ENCODE measurements at places on chromosomes 7 and 10. TPM values are rescaled to one million over a fixed set of nuclear protein-coding genes. Genes with fewer than 3 reads are reported as not detected.

DNA sequence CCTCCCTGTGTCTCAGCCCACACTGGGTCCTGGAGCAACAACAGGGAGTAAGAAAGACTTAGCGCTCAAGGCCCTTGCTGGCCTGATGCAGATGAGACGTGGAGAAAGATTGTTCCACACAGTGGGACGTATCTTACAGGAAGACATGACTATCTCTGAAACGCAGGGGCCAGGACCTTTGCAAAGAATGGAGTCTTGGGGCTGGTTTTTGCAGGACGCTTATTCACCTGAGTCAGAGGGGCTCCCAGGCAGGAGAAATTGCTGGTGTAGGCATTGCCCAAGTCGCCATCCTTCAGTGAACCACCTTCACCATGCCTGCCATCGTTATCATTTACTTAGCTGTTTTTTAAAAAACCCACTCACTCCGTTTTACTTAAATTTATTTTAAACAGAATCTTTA lies 11.8 kb upstream of the GDF10 start:
- DNase-seq: no peak

DNA sequence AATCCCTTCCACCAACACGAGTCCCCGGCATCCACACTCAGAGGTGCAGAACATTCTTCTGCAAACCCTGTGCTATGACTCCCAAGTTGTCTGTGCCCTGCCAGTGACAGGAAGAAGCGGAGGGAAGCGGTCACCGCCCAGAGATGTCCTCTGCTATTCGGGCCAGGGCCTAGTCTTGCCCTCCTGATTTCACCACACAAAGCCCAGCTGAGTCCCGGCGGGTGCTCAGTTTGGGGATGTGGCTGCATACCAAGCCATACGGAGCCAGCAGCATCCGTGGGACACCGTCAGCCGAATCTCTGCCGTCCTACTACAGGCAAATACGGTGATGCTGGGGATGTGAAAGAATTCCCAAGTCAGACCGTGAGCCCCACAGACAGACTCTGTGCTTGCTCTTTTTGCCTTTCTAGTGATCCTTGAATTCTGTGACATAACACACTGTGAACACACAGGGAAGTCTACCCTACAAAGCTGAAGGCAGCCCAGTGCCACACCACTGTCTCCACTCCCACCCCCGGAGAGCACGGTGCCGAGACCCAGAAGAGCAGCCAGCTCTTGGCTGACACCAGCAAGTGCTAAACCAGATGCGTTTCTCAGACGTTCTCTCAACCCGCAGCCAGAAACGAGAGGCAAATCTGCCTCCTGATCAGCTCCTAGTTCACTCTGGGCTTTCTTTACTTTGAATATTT lies 2.0 kb downstream of the STK32C start:
- DNase-seq: no peak

DNA sequence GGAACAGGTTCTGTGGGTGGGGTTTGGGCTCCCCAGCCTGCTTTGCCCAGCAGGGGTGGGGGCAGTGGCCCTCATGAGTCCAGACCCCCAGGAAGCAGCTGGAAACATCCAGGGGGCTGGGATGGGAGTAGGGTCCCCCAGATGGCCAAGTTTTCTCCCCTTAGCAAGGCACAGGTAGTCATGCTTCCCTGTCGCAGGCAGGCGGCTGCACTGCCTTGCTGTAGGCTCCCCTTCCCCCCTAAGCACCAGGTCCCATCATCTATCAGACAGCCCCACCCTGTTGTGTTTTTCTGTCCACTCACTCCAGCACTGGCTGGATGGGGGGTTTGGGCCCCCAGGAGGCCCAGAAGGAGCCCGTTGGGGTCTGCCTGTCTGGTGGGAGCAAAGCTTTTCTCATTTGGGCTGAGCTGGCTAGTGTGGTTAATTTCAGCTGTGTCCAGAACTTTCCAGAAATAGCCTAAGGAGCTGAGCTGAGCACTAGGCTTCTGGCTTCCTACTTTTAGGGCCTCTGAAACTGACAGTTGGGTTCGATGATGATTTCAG lies 7.9 kb downstream of the BRI3 start:
- no peak for DNase-seq

DNA sequence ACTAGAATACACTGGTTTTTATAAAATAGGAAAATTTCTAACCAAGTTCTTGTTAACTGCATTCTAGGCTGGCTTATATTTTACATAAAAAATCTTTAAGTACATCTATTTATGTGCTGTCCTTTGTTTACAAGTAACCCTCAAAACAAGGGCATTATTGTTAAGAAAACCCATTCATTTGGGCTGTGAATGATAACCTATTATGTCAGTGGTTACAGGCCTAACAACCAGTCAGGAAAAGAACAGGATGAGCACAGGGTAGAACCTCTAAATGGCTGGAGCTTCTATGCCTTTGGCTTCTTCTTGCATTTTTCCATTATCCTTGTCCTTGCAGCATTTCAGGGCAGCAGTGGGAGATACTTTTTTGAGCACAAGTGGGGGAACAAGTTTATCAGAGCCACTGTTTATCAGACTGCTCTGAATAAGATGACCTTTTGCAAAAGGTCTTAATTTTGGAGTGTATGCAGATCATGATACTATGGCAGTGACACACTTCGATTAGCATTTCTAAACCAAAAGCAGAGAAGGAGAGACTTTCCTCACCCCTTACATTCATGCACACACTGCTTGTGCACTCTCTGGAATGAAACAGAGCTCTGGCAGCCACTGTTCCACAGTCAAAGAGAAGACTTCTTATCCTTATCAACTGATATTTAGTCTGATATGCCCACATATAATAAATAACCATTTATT lies 10.9 kb downstream of the GPR37 start:
- no peak for DNase-seq

DNA sequence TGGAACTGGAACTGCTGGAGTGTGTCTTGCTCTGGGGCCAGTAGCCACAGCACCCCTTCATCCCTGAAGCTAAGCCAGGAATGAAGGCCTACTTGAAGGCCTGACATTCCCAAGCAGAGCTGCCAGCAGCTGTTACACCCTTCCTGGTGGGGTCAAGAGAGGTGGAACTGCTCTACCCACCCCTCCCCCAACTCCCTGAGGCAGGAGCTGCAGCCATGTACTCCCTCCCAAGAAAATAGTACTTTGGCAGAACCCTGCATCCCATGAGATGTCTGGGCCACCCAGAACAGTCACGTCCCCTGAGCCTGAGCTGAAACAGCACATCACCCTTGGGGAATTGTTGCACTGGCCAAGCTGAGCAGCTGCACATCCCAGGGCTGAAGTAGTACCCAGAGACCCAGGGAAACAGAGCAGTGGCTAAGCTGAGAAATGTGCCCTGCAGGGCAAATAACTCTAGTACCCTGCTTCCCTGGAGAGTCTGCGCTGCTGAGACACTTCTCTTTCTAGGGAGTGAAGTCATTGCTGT lies 63.4 kb upstream of the PLA2G12B start:
- no peak for DNase-seq

DNA sequence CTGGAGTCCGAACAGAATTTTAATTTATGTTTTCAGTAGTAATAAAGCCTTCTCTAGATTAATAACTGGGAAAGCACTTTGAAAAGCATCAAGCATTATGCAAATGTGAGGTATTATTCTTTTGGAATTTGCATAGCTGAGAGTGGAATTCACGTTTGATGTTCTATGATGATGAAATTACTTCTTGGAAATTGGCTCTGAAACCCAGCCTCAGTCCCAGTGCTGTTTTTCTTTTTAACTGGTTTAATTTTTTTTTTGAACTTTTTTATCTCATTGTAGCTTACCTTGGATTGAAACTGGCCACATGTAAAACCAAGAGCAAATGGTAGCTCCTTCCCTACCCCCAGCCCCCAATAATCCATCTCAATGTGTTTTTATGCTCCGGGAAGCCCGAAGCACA lies 1.2 kb downstream of the TBXAS1 start:
- no peak for DNase-seq

- DNase-seq: no peak
These were observed 45.4 kb upstream of the STOX1 start for GRCh38 chr10:68781613-68782574.

DNA sequence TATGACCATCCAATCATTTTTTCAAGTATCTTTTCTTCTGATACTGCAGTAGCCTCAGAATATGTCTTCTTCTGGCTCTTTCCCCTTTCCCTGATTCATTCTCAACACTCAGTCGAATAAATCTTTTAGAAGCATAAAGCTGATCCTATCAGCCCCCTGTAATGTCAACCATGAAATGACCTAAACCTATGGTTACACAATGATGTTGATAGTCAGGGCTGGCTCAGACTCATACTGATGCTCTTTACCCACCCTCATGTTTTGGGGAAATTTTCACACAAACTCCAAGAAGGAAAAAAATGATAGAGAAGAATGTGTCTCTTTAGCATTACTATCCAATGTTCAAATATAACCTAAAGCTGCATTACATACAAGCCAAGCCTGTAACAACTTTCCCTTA lies 76.0 kb downstream of the AASS start:
- no peak for DNase-seq

DNA sequence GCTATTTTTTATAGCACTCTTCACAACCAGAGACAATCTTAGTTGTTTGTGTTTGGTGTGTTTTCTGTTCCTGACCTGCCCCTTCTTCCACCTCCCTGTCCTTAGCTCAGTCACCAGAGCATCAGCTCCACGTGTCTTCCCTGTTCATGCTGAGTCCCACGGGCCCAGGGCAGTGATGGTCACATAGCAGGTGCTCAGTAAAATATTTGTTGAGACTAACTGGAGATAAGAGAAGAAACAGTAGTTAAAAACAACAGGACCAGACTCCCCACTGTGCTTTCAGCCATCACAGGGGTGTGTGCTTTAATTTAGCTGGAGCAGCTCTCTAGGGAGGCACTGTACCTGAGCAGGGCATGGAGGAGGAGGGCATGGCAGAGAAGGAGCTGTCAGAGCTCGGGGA lies 307.3 kb upstream of the ZNF32 start:
- no peak for DNase-seq

- no peak for DNase-seq
These were observed 53.9 kb downstream of the CHST15 start for GRCh38 chr10:124039483-124040013.

- DNase-seq: no peak
These were observed 260.9 kb downstream of the SDK1 start for GRCh38 chr7:3561932-3562331.

DNA sequence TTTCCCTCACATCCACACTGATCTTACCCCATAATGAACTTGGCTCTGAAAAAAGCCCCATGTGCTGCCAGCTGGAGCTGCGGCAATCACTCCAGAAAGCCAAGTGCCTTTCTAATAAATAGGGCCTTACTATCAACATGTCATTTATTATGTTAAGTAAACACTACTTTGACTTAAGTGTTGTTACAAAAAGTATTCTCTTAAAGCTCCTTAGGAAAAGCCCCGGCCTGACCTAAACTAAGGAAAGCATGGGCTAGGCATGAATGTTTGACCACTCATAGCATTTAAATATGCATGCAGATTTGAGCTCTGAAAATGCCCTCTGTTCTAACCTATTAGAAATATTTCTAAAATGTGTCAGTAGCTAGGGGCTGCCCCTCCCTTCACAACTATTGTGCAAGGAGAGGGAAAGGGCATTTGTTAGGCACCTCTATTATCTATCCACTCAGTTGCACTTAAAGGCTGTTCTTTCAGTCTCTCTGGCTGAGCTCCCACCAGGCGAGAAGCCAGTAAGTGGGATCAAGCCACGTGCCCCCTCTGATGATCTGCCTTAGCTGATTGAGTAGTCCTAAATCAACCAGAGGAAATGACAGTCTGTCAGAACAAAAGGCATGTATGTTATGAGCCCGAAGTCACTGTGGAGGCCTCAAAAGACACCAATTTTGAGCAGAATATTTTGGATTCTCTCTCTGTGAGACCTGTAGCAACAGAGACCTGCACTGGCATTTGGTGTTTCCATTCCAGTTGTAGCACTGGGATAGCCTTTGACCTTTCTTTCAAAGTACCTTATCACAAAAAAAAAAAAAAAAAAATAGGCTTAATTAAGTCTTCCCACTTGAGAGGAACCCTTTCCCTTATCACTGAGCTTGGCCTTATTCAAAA lies 77.1 kb downstream of the ITGB8 start:
- DNase-seq: peak; percentile 9

DNA sequence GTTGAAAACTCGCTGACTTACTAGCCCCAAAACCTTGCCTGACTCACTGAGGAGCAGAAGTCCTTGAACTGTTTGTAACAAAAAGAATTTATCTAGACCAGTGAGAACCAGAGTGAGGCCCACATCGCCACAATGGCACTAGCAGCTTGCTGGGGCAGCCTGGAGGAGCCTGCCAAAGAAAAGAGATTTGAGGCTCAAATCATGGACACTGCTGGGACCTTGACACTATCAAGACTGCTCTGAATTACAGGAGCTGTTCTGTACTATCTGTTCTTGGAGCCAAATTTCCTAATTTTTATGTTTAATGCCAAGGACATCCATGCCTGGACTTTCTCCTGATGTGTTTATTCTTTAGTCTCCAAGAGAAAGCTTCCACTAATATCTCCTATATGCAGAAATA lies 82.0 kb upstream of the JCAD start:
- no peak for DNase-seq

- DNase-seq: peak; percentile 34
These were observed 179.9 kb downstream of the PTPRN2 start for GRCh38 chr7:158407581-158408317.

- DNase-seq: no peak
These were observed 957.6 kb upstream of the ZNF722 start for GRCh38 chr7:63040966-63041610.

- no peak for DNase-seq
These were observed 162.2 kb downstream of the ARHGAP21 start for GRCh38 chr10:24561453-24561852.

DNA sequence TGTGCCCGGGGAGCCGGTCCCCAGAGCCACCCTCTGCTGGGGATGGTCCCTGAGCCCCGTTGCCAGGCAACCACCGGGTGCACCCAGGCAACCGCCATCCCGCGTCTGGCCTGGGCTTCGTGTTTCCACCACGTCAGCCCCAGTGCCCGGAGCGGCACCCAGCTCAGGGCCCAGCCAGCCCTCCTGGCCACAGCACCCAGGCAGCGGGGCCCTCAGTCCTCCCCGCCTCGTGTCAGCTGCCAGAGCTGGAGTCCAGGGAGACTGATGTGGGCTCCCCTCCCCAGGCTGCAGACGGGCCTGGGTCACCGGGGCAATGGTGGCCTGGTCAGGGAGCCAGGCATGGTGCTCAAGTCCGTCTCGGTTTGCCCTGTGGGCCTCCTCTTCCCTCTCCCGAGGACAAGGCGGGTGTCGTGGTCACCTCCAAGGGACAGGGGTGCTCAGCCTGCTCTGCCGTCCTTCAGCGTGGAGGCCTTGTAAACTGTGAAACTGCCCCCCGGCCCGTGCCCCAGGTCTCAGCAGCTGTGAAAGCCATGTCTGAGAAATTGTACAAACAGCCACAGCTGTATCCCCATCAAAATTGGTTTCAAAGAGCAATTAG lies 72.5 kb downstream of the MICALL2 start:
- no peak for DNase-seq

DNA sequence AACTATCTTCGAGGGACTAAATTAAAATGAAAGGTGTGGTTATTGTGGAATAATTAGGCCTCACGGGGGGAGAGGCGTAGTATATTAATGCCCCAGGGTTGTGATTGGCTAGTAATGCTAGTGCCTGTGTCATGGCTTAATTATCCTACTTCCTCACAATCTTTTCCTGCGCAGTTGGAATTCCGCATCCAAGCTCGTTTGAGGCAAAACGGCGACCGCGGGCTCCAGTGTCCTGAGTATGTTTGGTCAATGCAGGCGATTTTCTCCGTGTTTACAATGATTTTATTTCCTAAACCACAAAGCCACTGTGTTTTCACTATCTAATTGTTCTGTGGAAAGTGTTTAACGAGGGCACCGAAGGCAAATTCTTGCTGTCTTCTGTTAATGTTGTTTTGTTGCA lies 282.9 kb downstream of the CELF2 start:
- no peak for DNase-seq

GHRHR gene
- not detected for polyA plus RNA-seq

HOXA1 gene
- 2.8 TPM for polyA plus RNA-seq

CCDC146 gene
- polyA plus RNA-seq: 2.0 TPM

TDRD1 gene
- polyA plus RNA-seq: not detected

SLC26A5 gene
- polyA plus RNA-seq: not detected

NACAD gene
- polyA plus RNA-seq: 0.30 TPM

SOSTDC1 gene
- not detected for polyA plus RNA-seq
